ENCODE measurements at places on chromosomes 16 and 17. TPM values are rescaled to one million over a fixed set of nuclear protein-coding genes. Genes with fewer than 3 reads are reported as not detected.

Gene DHRS7C
- total RNA-seq: not detected

Gene SLC26A11
- total RNA-seq: 24.1 TPM

Gene CRISPLD2
- 0.50 TPM for total RNA-seq

Gene BRICD5
- total RNA-seq: 14.5 TPM

Gene IL17C
- total RNA-seq: not detected

Gene CDRT4
- total RNA-seq: 18.2 TPM

Gene CBX2
- total RNA-seq: 53.5 TPM

- DNase-seq: no peak
These were observed 15.8 kb downstream of the TMEM98 start for GRCh38 chr17:32943647-32944191.

GRCh38 chr16:9103546-9103945 lies 12.1 kb downstream of the HAPSTR1 start:
- no peak for DNase-seq

DNA sequence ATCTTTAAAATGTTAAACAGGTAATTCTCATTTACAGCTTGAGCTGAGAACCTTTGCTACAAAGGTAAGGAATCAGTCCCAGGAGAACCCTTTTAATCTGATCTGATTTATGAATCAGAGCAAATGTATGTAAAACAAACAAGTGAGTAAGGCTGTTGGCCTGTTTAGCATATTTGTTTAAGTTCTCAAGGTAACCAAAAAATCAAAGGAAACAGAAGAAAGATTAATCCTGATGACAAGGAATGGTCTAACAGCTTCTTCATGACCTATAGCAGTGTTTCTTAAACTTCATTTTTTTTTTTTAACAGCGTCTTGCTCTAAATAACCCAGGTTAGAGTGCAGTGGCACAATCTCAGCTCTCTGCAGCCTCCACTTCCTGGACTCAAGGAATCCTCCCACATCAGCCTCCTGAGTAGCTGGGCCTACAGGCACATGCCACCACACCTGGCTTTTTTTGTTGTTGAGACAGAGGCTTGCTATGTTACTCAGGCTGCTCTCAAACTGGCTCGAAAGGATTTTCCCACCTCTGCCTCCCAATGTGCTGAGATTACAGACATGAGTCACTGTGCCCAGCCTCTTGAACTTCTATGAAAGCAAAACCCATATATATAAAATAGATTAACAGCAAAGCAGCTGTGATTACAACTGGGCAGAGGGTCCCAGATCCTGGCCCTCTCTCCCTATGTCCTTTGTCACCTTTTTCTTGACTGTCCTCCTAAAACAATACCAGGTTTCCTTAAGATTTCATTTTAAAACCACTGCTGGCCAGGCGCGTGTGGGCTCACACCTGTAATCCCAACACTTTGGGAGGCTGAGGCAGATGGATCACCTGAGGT lies 5.1 kb upstream of the JPT1 start:
- DNase-seq: no peak

Measured in neural progenitor cell (in vitro differentiated cells).